ENCODE measurements at places on chromosomes 5 and 9. TPM values are rescaled to one million over a fixed set of nuclear protein-coding genes. Genes with fewer than 3 reads are reported as not detected.
A peak's percentile ranks its signal among the peaks of the same experiment; 100 is the strongest.

The SMIM33 gene
- total RNA-seq: not detected

The ABO gene
- 3.8 TPM for total RNA-seq

The SLC1A1 gene
- 2.1 TPM for total RNA-seq

The C5orf52 gene
- not detected for total RNA-seq

The POU5F2 gene
- 1.3 TPM for total RNA-seq

DNA sequence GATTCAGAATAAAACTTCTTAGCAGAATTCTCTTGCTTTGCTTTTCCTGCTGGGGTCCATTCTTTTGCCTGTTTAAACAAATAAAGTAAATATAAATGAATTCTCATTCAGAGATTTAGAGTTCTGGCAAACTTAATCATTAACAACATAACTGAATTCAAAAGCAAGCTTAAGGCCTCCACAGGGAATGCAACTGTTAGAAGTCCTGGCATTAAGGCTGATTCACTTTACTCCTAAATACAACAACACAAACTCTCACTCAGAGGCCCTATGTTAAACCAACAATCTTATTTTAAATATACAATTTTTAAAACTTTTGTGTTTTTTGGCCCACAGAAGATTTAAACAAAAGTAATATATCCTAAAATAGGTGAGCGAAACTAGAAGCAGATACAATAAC lies 178.3 kb downstream of the AP3B1 start:
- no peaks in the 10 kb centered on the region for H3K27me3 ChIP-seq
- DNase-seq: no peak
- no peak overlapping the region for H3K27ac ChIP-seq
- peaks cover 11% of the 10 kb centered on the region for H3K36me3 ChIP-seq
- no peaks in the 10 kb centered on the region for H3K4me1 ChIP-seq

DNA sequence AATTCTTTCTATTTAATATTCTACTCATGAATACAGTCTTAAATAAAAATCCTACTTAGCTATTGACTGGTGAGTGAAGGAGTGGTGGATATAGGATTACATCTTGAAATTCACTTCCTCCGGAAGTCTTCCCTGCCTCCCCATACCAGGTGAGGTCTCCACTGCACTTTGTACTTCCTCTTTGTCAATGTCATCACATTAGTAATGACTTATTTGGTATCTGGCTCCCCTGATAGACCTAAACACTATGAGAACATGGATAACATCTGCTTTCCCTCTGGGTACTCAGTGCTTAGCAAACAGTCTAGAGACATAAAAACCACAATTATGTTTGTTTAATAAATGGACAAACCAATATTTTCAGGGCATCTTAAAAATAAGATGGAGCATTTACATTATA lies 532.1 kb downstream of the PDE4D start:
- DNase-seq: no peak
- H3K4me1 ChIP-seq: peaks cover 36% of the 10 kb centered on the region
- no peaks in the 10 kb centered on the region for H3K27me3 ChIP-seq
- no peak overlapping the region for H3K4me3 ChIP-seq
- H3K27ac ChIP-seq: no peak overlapping the region
- H3K36me3 ChIP-seq: no peaks in the 10 kb centered on the region

DNA sequence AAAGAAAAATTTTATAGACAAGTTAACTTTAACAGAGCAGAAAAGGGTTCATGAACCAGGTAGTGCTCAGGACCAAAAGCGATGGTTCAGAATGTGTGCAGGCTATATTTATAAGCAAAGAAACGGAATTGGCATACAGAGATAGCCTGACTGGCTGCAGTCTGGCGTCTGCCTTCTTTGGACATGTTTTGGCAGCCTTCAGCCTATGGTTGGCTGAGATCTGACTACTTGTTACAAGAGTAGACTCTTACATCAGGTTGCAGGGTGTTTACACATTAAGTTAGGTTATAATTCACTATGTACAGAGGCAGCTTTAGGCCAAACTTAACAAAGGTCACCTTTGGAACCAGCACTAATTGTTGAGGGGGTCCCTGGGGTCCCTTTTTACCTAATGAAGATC lies 7.0 kb downstream of the NOP16 start:
- H3K4me1 ChIP-seq: peaks cover 15% of the 10 kb centered on the region
- peak overlapping the region; percentile 79 for H3K27ac ChIP-seq
- H3K4me3 ChIP-seq: no peak overlapping the region
- DNase-seq: no peak
- H3K27me3 ChIP-seq: no peaks in the 10 kb centered on the region

DNA sequence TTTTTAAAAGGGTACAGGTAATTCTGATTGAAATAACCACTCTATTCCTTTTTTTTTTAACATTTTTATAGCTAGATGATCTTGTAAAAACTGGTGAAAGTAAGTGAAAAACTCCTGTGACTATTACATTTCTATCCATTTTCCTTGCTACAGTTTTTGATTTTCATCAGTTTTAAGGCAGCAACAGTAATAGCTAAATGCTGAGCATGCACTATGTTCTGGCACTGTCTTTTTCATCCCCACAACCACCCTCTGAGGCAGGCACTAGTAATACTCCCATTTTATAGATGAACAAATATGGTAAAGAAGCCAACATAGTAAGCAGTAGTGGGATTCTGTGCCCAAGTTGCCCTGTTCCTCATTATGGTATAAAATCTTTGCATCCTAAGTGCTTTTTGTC lies 113.0 kb upstream of the IL7R start:
- H3K27me3 ChIP-seq: no peaks in the 10 kb centered on the region
- H3K4me3 ChIP-seq: no peak overlapping the region
- DNase-seq: no peak
- no peaks in the 10 kb centered on the region for H3K4me1 ChIP-seq

All from esophagus muscularis mucosa (tissue), 4 donors.